ENCODE measurements at places on chromosomes 5 and 9.
A peak's percentile ranks its signal among the peaks of the same experiment; 100 is the strongest.

DNA sequence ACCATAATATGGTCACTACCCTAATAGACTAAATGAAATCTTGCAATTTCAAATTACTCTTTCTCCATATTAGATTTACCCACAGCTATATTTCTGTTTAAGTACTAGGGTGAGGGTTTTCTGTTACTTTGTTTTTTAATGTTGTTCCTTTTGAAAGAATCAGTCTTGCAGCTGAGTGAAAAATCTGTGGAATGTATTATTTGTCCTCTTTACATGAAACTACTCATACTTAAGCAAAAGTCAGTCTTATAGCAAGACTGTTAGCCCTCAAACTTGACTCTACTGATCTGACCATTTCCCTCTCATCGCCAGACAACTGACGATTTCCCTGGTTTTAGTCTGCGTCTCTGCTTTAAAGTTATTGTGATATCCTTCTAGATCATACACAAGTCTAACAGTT lies 84.0 kb downstream of the PIK3R1 start:
- DNase-seq = no peak

- DNase-seq = no peak
These were observed 27.1 kb downstream of the ZCCHC10 start for GRCh38 chr5:132999246-132999645.

DNA sequence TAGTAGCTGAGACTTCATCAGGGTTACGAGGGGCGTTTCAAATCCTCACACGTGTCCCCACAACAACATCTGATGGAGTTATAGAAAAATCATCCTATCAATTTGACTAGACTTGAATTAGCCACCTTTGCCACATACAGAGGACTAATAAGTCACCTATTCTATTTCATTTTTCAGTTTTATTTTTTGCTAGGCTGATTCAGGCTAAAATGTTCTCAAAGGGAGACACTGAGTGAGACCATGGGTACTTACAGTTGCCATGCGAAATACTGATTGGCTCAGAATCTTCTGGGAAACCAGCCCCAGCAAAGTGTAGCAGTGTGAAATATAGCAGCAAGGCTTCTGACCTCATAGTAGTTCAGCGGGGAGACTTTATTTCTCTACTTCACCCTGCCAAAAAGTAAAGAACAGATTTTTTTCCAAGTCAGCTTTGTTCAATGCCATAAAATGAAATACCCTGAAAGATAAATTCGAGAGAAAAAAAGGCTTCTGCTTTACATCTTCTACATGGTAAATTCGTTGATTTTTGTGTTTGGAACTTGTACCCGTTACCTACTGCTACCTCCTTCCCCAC lies 69.9 kb downstream of the SEMA6A start:
- DNase-seq = no peak

DNA sequence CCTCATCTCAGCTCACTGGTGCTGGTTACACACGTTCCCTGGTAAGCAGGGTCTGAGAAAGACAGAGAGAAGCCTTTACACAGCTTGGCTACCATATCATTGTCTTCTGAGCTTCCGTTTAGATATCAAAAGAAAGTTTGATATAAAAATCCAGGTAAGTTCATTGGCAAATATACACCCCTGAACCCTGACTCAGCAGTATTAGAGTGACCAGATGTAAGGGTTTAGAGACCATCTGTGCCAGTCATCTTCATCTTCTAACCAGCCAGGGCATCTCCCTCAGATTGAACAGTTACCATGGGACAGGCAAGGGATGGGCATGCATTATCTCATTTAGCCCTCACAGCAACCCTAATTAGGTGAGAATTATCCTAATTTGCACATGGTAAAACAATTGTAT lies 232.1 kb downstream of the MED10 start:
- no peak for DNase-seq

DNA sequence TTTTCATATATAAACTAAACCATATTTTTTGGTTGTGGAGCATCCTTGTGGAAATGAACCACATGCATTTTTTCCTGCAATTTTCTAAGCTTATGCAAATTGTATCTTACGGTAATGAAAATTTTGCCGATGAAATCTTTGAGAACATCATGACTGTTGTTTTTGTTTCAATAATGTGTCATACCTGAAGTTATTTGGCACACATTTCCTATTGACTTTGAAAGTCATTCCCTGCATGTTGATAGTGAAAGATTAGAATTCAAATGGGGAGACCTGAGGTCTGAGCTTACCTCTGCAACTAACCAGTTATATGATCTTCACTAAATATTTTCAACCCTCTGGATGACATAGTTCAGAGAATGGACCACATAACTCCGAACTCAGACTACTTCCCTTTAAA lies 88.5 kb downstream of the PRR16 start:
- DNase-seq = no peak

DNA sequence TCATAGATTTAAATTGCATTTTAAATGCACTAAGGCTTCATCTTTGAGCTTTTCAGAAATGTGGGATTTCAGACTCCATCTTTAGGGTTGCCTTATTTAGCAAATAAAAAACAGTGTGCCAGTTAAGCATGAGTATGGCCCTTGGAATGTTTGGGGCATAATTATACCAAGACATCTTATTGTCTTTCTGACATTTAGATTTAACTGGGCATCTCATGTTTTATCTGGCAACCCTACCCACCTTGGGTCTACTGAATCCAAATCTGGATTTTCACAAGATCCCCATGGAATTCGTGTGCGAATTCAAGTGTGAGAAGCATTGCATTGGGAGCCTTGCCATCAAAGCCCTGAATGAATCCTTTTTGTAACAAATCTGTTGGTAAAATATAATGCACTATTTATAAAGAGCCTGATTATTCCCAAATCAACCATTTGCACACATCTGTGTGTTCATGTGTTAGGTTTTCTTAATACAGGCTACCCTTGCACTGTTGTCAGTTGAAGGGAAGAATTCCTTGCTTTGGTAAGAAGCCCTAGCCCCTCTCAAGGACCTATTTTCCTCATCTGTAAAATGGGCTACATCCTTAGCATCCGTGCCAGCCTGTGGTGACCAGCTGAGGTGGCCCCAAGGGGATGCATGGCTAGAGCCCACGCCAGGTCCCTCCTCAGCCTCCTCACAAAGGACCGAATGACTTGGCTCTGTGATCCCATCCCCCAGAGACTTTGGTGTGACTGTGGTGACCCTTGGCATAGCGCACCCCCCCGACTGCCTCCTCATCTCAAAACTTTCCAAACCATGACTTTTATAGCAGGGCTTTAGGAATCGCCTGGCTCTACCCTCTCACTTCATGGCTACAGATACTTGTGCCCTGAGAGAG lies 8.1 kb downstream of the GSN start:
- no peak for DNase-seq

DNA sequence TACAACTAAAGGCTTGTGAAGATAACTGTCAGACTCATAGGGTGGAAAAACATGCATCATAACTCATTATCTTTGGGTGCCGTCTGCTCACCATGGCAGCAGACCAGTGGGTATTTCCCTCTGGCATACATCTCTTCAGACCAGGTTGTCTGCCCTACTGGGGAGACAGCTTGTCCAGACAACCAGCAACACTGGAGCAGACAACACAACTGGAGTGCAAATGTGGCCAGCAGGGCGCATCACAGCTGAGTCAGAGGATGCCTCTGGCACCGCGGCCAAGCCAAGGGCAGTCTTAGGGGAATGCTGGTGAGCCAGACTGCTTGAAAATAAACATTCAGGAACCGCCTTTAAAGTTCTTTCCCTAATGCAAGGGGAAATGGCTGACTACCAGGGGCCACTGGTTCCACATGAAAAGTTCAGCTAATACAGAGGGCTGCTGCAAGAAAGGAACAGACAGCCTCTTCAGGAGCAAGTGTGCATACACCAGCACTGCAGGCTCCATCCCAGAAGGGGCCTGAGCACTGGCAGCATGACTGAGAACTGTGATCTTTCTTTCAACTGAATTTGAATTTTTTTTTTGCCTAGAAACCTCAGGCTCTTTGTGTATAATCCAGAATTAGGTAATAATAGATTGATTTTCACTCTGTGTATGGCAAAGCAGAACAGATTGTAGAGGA lies 77.3 kb downstream of the MAMDC2 start:
- no peak for DNase-seq

DNA sequence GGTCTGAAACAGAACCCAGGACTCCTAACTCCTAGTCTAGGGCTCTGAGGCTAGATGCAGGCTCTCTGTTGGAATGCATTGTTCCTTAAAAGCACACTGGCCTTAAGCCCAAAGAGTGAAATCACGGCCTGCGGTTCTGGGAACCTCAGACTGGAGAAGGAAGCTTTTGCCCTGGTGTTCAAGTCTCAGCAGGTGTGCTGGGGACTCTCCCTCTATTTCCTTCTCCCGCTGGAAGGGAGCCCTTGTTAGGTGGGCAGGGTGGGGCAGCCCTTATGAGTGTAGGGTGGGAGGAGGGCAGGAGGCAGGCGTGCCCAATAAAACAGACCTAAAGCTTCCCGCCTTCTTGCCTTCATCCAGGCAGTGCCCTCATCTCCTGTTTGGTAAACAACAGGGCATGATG lies 1.8 kb upstream of the PPARGC1B start:
- DNase-seq = no peak

- DNase-seq = no peak
These were observed 71.9 kb downstream of the ECPAS start for GRCh38 chr9:111412280-111412679.

GRCh38 chr5:88722546-88723073 lies 160.4 kb downstream of the MEF2C start:
- DNase-seq = no peak

DNA sequence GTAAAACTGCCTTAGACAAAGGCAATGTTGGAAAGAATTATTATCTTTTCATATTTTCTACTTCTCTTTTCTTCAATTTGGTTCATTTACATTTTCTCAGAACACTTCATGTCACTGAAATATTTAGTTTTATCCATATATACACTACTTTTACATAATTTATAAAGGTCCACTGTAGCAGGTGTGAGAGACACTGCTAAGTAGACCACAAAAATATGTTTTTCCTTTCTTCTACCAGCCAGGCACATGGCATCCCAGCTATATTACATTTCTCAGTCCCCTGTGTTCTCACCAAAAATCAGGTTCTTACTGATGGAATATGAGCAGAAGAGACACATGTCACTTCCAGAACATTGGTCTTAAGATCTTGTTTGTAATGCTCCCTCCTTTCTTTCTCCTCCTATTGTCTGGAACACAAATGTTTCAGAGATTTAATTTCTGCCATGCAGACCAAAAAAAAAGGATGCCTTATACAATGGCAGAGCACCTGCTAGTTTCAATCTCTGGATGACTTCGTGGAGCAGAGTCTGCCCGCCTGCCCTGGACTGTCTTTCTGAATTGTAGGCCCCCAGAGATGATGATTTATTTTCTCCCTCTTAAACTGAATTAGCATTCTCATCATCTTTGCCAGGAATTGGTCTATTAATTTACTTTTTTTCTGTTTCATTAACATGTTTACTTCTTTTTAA lies 125.4 kb upstream of the ACOT12 start:
- DNase-seq = no peak

GRCh38 chr9:115808695-115809094 lies 344.9 kb upstream of the PAPPA start:
- DNase-seq = no peak

DNA sequence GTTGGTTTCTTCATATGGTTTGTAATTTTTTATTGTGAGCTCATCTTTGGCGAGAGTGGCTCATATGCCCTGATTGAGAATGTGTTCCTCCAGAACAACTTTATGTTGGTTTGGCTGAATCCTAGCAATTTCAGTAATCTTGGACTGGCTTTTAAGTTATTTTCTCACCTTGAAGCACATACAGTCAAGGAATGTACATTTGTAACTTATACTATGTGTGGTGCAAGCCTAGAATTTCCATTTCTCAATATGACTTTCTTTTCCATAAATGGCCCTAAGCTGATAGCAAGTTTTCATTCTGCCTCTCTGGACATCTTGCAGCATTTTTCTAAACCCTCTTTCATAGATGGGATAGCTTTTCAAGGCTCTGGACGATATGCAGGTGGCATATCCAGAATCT lies 247.5 kb downstream of the DOCK8 start:
- no peak for DNase-seq

DNA sequence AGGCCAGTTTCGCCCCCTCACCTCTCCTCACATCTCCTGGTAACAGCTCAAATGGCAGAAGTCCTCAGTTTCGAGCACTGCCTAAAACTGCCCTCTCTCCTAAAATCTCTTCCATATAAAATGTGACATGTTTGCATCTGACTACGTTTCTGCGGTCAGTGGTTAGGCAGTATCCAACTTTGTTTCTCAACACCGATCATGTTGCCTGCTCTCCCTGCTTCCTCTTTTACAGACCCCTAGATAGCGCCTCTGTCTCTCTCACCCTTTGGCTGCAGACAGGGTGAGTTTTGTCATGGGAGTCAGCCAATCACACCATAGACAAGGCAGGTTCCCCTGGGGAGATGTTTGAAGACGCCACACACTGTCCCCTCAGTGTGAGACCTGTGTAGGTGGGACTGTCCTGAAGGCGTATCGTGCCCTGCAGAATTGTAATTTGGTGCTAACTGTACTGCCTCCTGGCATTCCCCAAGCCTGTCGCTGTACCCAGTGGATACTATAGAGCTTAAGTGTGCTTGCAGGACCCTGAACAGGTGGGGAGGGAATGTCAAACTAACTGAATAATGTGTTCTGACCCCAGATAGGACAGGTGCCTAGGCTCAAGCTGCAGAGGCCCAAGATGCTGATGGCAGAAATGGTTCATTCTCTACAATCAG lies 1.1 kb downstream of the HEXB start:
- DNase-seq = no peak

- DNase-seq = peak; percentile 69
These were observed 6.4 kb upstream of the MEF2C start for GRCh38 chr5:88889189-88890069.

- DNase-seq = no peak
These were observed 25.3 kb downstream of the DAP start for GRCh38 chr5:10735569-10736276.

DNA sequence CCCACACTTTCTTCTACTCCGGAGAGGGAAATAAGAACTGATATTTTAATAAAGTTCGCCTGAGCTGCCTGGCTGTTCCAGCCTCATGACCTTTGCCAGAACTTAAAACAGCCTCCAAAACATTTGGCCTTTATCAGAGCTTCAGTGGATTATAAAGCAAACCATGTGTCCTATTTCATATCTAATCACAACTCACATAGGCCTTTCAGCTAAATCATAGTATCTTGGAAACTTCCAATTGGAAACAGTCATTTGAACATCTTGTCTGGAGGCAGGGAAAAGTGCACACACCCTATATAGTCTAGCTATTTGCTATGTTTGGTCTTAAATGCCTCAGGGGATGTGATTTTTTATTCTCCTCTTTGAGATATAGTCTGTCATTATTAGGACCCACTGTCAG lies 46.0 kb upstream of the FREM1 start:
- no peak for DNase-seq

- no peak for DNase-seq
These were observed 2.8 kb downstream of the TUBB4B start for GRCh38 chr9:137243626-137244485.

DNA sequence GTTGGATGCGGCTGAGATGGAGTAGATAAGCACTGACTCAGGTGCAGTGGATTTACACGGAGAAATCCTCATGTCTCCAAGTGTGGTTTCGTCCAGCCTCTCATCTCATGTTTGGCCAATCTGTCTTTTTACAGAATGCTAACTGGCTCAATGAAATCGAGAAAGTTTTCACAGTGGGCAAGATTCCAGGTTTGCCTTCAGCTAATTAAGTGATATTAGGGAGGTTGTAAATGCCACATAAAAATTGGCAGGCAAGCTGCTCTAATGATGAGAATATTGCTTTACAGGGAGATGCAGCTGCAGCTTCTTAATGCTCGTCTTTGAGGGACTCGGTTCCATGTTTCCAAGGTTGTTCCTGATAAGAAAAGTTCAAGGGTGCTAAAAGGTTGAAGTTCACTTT lies 23.7 kb downstream of the BARHL1 start:
- no peak for DNase-seq

GRCh38 chr9:87607859-87608258 lies 110.2 kb downstream of the DAPK1 start:
- no peak for DNase-seq

Measured in left lung (tissue), 14 donors.